Uterus (tissue), 4 donors: ENCODE measurements at places on chromosomes 3 and 15.

- DNase-seq, result no peak
These were observed 24.2 kb downstream of the RNU5B-1 start for GRCh38 chr15:65328506-65329287.

GRCh38 chr3:79351699-79352098 is 416.1 kb downstream of the ROBO1 start:
- no peak for DNase-seq

DNA sequence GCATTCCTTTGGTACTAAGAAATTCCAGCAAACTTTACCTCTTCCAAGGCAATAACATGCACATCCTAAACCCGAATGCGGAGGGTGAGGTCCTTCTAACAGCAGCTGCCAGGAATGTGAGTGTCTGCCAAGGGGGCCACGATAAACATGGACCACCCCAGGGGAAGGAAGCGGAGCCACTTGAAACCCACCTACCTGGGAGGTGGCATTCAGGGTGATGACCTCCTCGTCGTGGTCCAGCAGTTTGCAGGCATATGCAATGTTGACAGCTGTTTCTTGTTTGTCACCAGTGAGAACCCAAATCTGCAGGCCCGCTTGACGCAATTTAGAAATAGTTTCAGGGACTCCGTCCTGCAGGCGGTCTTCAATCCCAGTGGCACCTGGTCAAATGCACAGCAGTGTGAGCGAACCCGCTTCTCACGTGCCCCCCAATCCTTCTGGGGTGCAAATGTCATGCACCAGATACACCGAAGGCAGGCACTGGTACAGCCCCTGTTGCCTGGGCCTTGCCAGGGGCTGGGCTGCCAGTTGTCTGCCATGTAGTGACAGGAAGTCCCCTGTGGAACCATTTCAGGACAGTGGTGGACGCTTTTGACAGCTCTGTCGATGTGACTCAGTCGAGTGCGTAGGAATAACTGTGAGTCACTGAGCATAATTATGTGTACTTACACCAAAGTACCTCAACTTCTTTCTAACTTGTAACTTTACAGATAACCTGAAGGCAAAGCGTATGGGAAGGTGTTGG is 161.2 kb downstream of the ATP10A start:
- no peak for DNase-seq

DNA sequence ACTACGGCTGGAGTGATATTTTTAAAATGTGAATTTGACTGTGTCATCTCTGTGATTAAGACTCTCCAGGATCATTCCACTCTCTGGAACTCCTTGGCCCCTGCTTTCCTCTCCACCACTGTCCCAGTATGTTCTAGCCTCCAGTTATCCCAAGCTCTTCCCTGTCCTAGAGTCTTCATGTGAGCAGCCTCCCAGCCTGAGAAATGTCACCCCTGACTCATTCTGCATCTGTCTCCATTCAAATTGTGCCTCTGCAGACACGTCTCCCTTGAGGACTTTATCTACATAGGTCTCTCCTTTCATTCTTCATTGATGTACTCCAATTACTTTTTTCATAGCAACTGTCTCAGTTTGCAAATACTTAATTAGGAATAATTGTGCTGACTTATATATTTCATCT is 317.7 kb upstream of the ADAMTS9 start:
- no peak for DNase-seq

DNA sequence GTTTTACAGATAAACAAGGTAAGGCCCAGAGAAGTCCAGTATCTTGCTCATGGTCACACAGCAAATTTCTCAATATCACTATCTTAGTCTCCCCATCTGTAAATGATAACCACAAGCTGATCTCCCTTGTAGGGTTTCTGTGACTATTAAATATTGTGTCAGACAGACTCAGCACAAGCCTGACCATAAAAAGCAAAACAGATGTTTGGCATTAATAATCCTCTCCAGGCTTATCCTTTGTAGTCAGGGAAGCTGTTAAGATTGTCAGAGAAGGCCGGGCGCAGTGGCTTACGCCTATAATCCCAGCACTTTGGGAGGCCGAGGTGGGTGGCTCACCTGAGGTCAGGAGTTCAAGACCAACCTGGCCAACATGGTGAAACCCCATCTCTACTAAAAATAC is 173.2 kb upstream of the PRICKLE2 start:
- DNase-seq, result no peak
